Amniotic epithelial cell (primary cell): ENCODE measurements at places on chromosomes 16 and 17.

GRCh38 chr17:29155966-29156338 lies 24.2 kb downstream of the MYO18A start:
- no peak for DNase-seq

DNA sequence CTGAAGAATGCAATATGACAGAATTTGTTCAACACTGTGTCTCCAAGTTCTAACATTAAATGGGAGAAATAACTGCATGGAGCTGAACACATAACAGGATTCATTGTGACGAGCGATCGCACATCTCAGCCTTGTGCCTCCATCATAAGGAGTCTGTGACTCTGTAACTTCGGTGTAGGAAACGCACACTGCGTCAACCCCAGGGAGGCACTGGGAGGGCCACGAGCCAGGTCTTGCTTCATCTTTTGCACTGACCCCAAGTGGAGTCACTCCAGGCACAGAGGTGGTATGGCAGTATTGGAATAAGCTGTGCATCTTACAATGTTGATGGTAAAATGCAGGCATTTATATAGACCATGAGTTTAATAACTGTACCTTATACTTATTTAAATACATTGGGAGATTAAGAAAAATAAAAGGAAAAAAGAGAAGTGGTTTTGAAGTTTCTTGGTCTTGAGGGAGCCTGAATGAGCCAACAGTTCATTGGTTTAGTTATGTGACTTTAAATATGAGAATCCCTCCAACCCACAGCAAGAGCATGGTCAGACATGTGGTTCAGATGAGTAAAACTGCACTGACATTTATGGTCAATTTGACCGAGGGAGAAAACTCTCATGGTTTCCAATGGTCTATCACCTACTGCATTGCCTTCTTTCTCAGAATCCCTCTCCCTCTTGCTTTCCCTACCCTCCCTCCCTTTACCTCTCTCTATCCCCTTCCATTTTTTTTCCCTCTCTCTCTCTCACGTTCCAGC lies 5.7 kb upstream of the PMP22 start:
- DNase-seq: no peak

DNA sequence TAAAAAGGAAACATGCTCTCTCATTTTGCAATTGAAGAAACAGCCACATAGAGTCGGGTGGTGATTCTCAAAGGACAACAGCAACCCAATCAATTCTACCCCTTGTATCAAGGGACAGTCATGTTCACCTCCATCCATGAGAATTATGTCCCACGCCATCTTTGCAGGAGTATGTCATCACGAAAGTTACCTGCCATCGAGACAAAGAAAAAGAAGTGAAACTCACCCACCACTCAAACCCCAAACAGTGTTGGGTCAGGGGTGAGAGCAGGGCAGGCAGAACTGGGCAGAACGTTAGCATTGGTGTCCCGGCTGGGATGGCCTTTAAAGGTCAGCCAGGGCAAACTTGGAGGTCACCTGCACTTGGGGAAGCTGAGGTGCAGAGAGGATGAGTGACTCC lies 24.2 kb upstream of the HNF1B start:
- DNase-seq: no peak

DNA sequence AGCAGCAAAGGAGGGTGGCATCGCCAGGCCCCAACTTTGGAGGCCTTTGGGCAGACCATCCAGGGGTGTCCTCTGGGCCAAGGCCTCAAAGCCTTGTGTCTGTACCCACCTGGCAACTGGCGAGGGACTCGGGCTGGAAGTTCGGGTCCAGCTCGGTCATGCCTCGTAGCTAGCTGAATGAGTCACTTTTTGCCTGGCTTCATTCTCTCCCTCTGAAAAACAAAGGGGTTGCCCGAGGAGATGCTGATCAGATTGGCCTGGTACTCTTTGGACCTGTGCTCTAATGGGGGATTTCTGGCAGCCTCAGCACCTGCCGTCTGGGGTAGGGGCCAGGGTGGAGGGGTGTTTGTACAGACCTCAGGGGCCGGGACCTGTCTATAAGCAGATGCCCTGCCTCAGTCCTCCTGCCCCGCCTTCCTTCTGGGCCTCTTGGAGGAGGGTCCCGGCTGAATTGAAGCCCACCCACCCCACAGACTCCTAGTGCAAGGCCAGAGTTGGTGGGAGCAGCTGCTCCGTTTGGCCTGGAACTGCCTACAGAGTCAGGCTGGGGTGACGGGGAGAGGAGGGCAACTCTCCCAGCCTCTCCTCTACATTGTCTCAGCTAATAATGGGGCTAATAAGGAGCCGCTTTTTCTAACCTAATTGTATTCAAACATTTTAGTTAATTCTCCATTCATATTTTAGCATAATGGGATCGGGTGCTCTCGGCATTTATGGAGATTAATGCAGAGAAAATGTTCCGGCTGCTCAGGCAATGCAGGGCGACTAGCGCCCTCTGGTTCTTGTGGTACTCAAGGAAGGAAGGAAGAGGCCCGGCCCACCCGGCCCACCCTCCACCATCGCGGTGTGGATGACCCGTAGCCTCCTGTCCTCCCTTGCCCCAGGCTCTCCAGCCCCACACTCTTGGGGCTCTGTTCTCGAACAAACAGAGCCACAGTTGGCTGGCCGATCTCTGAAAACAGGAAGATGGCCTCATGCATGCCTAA lies 21.4 kb upstream of the ABCC3 start:
- no peak for DNase-seq

GRCh38 chr16:4517812-4518680 lies 20.5 kb downstream of the CDIP1 start:
- DNase-seq: peak; percentile 54

- no peak for DNase-seq
These were observed 71.4 kb downstream of the ABR start for GRCh38 chr17:1108478-1108764.

DNA sequence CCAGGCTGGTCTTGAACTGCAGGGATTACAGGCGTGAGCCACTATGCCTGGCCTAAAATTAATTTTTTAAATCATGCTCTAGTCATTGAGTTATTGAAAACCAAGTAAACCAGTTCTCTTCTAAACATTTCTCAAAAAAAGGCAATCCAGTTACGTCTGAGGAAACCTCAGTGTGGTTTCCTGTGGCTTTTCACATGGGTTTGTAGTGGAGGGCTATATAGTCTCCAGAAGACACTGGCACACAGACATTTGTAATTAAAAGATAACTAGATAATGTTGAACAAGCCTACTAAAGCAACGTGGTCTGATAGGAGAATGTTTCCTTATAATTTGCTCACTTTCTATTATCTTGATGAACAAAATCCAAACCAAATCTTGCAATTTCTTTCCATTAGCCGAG lies 5.2 kb upstream of the TOB1 start:
- no peak for DNase-seq

GRCh38 chr16:78562111-78562510 lies 462.7 kb downstream of the WWOX start:
- no peak for DNase-seq

DNA sequence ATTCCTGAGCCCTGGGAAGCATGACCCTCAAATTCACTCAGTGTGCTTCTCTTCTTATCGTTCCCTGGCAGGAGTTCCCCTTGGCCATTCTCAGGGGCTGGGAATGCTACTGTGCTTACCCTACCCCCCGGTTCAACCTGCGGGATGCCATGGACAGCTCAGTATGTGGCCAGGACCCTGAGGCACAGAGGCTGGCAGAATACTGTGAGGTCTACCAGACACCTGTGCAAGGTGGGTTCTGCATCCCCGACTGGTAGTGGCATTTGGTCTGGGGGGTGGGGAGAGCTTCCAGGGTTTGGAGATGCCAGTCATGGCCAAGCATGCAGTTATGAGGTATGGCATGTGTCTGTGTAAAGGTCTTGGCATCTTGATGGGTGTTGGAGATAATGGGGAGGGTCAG lies 39.4 kb downstream of the WSCD1 start:
- DNase-seq: no peak

DNA sequence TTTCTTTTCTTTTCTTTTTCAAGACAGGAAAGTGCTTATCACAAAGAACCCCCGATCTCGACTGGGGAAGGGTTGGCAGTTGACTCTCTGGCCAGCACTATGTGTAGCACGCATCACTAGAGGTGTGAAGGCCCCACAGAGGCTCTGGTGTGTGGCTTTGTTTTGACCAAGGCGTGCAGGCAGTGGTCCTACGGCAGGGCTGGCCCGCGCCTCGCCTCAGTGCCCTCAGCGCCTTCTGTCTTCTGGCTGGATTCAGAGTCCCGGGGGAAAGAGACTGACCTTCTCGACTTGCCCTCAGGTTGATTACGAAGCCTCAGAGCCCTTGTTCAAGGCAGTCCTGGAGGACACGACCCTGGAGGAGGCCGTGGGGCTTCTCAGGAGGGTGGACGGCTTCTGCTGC lies 18.7 kb downstream of the SGSH start:
- DNase-seq: no peak

DNA sequence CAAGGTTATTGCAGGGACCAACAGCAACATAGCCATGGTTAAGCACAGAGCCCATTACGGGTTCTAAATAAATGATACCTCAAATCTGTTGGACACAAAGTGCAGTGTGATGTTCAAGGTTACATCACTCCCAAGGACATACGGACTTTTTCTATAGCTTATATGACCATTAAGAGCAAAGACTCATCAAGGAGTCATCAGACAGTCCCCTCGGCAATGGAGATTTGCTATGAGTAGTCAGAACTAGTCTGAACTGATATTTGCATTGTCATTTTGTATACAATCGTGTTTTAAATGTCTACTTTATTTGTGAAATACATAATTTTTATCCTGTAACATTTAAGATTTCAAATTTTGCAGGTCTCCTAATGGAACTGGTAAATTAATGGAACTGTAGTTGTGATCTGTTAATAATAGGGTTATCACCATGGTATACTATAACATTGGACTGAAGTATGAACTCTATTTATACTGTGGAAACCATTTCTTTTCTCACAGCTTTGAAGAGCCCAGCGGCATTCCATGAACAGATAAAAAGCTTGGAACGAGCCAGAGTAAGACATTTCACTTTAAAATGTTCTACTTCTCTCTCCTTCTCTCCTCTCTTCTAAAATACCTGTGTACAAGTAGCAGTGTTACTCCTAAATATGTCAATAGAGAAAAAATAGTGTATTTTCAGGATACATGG lies 140.9 kb downstream of the MRTFB start:
- DNase-seq: no peak

- DNase-seq: no peak
These were observed 49.2 kb downstream of the CRISPLD2 start for GRCh38 chr16:84868829-84869472.

DNA sequence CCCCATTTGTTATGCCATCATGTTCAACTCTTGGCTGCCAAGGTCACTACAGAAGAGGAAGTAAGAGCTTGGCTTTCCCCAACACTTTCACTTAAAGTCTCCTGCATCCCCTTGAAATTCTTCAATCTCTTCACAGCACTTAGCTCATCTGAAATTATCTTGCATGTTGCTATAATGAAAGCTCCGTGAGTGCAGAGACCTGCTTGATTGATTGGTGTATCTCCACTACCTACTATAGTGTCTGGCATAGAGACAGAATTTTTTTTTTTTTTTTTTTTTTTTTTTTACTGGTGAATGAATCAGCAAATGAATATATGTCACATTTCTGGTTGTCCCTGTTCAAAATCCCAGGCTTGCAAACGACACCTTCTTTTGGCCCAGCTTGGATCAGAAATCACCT lies 1.9 kb upstream of the SDR42E1 start:
- no peak for DNase-seq

GRCh38 chr17:15954222-15954621 lies 9.3 kb downstream of the ADORA2B start:
- DNase-seq: peak; percentile 86

DNA sequence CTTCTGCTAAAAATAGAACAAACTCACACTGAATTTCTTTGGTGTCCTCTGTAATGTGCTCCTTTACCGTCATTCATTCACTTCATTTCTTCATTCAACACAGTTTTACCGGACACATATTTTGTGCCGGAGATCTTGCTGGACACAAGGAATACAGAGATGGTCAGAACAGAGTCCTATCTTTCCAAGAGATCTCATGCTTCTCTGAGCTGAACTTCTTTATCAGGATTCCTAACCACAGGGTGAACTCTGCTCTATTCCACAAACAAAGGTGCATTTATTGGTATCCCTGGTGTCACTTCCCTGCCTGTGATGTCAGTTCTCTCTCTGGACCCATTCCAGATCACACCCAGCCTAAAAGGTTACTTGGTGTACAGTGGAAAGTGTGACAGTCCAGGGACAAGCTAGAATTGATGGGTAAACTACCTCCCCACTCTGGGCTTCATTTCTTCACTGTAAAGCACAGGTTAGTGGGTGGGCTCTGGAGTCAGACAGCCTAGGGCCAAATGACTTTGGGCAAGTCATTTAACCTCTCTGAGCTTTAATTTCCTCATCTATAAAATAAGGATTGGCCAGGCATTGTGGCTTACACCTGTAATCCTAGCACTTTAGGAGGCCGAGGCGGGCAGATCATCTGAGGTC lies 4.2 kb downstream of the IFI35 start:
- no peak for DNase-seq

DNA sequence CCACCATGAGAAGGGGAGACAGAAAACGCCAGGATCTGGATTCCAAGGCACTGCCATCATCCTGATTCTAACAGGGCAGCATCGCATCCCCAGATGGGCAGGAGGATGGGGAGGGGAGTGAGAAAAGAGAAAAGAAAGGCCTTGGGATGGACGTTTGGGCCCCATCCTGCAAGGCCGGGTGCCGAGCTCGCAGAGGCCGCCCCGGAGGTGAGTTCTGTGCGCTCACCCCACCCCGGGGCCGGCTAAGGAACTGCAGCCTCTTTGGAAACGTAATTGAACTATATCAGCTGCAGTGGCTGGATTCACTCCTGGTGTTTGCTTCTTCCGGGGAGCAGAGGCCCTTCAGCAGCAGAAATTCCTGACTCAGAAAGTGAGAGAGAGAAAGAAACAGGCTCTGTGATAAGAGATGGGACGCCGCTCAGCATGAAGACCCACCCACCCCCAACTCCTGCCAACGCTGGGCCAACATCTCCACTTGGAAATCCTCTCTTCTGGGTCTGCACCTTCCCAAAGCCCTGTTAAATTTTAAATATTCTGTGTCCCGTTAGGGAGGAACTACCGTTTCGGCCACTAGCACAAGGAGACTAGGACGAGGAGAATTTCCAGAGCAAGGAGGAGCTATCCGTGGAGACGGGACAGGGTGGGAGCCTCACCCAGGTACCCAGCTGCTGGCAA lies 8.5 kb upstream of the SSTR2 start:
- peak; percentile 74 for DNase-seq

DNA sequence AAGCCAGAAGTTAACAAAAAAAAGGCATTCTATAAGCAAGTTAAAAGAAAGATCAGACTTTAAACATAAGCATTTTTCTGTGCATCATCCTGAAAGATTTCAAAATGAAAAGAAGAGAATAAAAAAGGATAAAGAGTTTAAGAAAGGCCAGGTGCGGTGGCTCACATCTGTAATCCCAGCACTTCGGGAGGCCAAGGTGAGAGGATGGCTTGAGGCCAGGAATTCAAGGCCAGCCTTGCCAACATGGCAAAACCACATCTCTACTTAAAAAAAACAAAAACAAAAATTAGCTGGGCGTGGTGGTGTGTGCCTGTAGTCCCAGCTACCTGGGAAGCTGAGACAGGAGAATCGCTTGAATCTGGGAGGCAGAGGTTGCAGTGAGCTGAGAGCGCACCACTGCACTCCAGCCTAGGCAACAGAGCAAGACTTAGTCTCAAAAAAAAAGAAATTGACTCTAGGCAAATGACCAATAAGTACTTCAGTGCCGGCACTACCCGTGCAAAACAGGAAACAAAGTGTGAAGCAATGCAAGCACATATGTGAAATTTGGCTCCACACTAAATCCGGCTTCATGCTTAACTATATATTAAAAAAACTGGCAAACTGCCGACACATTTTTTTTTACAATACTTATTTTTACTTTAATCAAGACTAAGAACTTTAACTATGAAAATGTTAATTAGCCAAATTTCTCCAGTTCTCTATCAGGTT lies 83.2 kb upstream of the C17orf78 start:
- DNase-seq: no peak
